ENCODE measurements at places on chromosomes 1 and 21.

DNA sequence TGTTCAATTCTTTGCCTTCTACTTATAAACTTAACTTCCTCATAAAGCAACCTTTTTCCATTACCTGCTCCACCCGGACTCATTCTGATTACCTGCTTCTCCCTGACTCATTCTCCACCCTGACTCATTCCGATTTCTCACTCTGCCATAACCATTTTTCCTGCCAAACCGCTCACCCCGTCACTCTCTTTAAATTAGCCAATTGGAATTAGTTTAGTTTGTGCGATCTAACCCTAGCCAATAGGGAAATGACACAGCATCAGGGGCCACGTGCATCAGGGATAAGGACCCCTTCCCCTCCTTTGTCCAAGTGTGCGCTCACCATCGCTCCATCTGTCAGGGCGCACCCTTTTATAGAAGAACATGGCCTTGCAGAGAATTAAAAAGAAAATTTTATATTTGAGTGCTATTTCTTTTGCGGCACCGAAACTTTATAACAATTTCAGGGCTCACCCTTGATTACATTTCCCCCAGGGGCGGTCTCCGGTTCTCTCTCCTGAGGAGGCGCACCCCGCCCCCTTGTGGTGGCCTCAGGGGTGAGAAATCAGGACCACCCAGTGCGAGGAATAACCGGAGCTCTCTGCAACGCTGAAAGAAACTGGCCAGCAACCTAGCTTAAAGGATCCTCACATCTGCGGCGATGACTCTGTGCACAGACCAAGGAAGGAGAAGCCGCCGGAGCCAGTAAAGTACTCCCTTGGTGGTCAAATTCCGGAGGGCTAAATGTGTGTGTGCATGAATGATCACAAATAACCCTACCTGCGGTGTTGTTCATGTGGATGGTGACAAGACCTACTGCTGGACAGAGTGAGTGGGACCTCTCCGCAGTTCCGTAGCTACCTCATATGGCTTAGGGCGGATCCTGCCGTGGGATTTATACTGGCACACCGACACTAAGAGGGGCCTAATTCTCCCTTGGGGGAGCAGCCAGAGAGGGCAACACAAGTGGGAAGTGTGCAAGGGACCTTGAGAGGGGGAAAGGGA, 30.3 kb upstream of the CBR3 start:
- DNase-seq = no peak

GRCh38 chr1:227795732-227796131, 19.7 kb upstream of the PRSS38 start:
- no peak for DNase-seq

GRCh38 chr21:41916888-41917433, 36.9 kb downstream of the C2CD2 start:
- DNase-seq = no peak

DNA sequence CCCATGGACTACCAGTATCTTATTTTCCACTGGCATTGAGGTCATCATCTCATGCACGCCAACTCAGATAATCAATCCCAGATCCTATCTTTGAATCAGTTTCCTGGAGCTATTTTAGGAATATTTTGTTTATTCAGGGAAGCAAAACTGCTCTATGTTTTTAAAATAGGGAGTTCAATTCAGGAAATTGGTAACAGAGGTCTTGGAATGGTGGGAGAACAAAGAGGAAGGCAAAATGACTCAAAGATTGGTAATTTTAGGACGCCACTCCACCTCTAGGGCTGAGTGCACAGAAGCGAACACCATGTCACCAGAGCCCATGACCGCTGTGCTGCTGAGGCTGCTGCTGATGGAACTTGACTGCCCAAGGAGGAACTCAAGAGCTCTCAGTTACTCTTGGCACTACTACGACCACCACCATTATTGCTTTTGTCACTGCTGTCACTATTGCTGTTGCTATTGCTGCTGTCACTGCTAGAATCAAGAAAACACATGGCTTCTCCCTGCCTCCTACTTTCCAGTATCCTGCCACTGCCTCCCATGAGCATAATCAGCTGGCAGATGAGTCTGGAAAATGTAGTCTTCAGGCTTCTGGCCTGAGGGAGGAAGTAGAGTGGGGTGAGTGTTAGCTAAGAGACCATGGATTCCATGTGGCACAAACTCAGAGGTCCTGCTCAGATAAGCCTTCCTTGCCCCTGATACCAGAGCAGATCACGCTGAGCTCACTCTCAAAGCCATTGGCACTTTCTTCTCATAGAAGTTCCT, 71.6 kb upstream of the CNIH3 start:
- DNase-seq = no peak

- no peak for DNase-seq
Observed at GRCh38 chr1:16215882-16216753, 3.7 kb upstream of the ARHGEF19 start.

DNA sequence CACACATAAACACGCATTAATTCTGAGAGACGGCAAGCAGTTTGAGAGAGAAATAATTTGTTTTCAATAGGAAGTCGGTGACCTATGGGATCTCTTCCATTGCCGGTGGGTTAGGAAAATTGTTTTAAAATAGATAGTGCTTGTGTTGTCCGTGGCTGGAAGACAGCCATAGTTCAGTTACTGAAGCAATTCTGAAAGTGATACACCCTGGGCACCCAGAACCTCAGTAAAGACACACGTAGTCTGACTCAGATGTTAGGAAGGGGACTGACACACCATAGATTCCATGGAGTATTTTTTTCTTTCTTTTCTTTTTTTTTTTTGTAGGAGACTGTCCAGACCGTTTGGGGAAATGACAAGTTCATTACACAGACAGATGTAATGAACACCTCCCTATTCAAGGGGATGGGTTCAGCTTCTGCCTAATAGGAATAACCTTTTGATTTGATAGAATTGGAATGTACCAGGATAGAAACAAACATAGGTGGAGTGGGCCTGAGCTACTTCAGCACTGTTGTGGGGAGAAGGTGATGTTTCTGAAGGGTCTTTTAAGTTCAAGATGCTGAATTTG, 1.6 kb downstream of the C1orf21 start:
- DNase-seq = no peak

GRCh38 chr1:219928791-219929118, 398 bp upstream of the SLC30A10 start:
- DNase-seq = no peak

DNA sequence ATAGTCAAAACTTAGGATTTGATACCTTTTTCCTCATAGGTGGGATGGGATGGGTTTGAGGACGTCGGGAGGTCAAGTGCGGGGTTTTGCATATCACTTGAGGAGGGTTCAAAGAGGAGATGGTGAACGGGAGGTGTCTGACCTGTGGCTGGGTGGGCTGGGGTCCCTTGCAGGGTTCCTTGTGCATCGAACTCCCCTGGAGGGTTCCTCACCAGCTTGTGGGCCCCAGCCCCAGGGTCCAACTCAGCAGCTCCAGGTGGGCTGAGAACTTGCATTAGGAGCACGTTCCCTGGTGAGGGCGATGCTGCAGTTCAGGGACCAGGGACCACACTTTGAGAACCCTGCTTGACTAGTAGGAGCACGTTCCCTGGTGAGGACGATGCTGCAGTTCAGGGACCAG, 23.2 kb downstream of the TRPM2 start:
- DNase-seq = no peak

GRCh38 chr21:44702973-44703730, 6.2 kb downstream of the KRTAP10-12 start:
- no peak for DNase-seq

DNA sequence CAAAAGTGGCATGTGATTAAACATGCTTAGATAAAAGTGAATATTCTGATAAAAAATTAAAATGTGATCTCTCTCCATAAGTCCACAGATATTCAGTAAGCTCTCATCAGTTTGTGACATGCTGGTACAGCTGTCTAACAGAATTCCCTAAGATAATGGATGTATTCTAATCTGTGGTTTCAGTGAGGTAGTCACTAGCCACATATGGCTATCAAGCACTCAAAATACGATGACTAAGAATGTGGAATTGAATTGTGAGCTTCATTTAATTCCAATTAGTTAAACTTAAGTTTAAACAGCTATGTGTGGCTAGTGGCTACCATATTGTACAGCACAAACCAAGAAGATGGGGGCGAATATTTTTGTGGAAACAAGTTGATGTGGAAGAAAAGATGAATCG, 4.1 kb upstream of the REG4 start:
- no peak for DNase-seq

- DNase-seq = no peak
Observed at GRCh38 chr1:207904391-207904790, 6.5 kb downstream of the CD34 start.

DNA sequence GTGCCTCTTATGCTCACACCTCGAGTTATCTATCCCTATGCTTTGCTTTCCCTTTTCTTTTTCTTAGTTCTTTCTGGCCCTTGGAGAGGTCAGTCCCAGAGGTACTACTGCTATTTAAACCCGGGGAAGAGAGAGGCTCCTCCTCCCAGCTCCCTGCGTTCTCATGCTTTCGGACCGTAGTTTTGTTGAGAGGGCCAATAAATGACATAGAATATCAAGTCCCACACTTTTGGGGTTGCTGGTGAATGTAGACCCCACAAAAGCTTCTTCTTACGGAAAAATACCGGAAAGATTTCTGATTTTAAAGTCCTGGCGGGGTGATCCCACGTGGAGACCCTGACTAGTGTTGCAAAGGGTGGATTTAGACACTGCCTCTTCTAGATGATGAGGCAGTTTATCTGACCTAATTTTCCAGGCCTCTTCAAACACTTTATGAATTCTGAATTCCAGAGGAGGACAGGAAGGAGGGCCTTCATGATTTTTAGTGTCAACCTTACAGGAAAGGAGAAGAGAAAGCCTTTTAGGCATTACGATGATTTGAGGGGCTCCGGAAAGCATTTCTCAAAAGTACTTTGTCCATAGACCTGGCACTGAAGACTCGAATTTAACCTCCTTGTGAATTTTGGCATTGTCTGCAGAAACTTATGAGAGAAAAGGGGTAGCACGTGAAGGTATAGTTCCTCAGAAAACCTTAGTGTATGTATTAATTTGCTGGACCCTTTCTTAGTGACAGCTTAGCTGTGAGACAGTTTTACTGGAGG, 694 bp downstream of the TMEM167B start:
- DNase-seq = no peak

GRCh38 chr1:35364741-35365140, 96.2 kb downstream of the ZMYM4 start:
- no peak for DNase-seq

DNA sequence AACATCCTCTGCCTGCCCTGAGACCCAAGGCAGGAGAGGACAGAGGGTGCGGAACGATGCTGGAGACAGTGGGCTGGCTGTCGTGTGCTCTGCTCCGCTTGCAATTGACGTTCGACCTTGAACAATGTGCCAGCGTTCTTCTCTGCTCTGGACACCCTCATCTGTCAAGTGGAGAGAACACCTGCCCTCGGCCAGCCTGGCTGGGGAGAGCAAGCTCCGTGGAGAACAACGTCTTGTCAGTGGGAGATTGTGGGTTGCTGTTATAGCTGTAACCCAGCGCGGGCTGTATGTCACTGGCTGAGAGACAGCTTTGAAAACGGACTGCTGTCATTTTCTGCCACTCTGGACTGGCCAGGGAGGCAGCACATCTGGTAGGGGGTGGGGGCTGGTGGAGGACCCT, 14.7 kb downstream of the KIAA1614 start:
- no peak for DNase-seq

GRCh38 chr1:61842863-61843514, 100.7 kb downstream of the PATJ start:
- no peak for DNase-seq

GRCh38 chr1:159587461-159587951, at the start of gene APCS:
Gene APCS, plus strand, starts transcription at chr1:159587826. Its CDS starts 96 bp downstream, at chr1:159587922.
- DNase-seq = no peak
